Esophagus muscularis mucosa (tissue), 4 donors: ENCODE measurements at places on chromosomes 6 and 20. TPM values are rescaled to one million over a fixed set of nuclear protein-coding genes. Genes with fewer than 3 reads are reported as not detected.

GRCh38 chr20:39433466-39433865, 471.3 kb downstream of the DHX35 start:
- H3K4me1 ChIP-seq = no peaks in the 10 kb centered on the region
- H3K4me3 ChIP-seq = no peak overlapping the region
- H3K27me3 ChIP-seq = no peaks in the 10 kb centered on the region
- H3K27ac ChIP-seq = no peak overlapping the region
- no peak for DNase-seq

DNA sequence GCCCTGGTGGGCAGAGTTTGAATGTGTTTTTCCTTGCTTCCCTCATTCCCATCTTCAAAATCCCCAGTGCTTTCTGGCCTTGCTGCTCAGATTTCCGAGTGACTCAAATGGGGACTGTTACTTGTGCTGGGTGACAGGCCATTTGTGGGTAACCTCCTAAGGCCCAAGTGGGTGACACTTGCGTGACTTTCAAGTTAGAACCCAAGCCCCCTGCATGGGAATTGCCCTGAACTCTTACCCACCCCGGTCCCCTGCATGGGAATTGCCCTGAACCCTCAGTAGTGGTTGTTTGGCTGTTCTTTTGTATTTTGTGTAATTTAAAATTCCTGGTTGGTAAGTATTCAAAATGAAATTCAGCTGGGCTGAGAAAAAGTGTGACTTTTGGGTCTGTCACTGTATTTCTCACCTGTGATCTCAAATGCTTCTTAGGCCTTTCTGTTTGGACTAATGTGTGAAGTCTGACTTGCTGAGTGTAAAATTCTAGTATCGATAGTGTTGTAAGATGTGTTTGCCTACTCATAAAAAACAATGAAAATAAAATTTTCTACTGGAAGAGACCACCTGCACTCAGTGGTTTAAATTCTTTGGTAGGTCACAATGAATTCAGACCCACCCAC, 12.4 kb upstream of the RBM38 start:
- H3K4me3 ChIP-seq = no peak overlapping the region
- no peaks in the 10 kb centered on the region for H3K27me3 ChIP-seq
- H3K36me3 ChIP-seq = peaks cover 58% of the 10 kb centered on the region

DNA sequence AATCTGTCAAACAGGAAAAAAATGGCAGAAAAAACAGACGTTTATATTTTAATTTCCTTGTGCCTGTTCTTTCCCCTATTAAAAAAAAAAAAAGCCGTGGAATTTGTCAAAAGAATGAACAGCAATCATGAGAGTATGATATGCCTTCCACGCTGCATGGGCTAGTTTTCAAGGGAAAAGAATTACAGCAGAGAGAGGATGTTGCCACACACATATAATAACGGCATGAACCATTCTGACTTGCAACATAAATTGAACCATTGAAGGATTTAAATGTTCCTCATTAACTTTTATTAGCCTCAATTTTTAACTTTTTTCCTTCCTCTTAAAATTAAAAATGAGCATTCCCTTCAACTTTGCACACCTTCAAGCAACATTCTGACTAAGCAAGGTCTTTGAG, 301.8 kb downstream of the FOXC1 start:
- DNase-seq = peak; percentile 2
- H3K27ac ChIP-seq = no peak overlapping the region
- H3K4me3 ChIP-seq = no peak overlapping the region
- H3K4me1 ChIP-seq = no peaks in the 10 kb centered on the region

GRCh38 chr6:51450958-51451357, 632.3 kb downstream of the TFAP2B start:
- no peaks in the 10 kb centered on the region for H3K36me3 ChIP-seq
- no peak overlapping the region for H3K4me3 ChIP-seq
- H3K4me1 ChIP-seq = no peaks in the 10 kb centered on the region
- no peak for DNase-seq

- H3K27ac ChIP-seq = peak overlapping the region; percentile 83
- no peaks in the 10 kb centered on the region for H3K36me3 ChIP-seq
- no peak overlapping the region for H3K4me3 ChIP-seq
- peaks cover 50% of the 10 kb centered on the region for H3K4me1 ChIP-seq
- DNase-seq = no peak
- no peaks in the 10 kb centered on the region for H3K27me3 ChIP-seq
Measured at GRCh38 chr6:93562582-93562981, 143.2 kb upstream of the EPHA7 start.

The SLC12A5 gene
- total RNA-seq = not detected

The SASH1 gene
- 82.8 TPM for total RNA-seq
